ENCODE measurements at places on chromosomes 7 and 10.

GRCh38 chr7:143372070-143372469 is 9.1 kb upstream of the ZYX start:
- DNase-seq, result no peak

- no peak for DNase-seq
Measured at GRCh38 chr7:77537778-77538280, 734 bp downstream of the PTPN12 start.

GRCh38 chr7:10646194-10646593 is 327.5 kb upstream of the PHF14 start:
- DNase-seq, result no peak

DNA sequence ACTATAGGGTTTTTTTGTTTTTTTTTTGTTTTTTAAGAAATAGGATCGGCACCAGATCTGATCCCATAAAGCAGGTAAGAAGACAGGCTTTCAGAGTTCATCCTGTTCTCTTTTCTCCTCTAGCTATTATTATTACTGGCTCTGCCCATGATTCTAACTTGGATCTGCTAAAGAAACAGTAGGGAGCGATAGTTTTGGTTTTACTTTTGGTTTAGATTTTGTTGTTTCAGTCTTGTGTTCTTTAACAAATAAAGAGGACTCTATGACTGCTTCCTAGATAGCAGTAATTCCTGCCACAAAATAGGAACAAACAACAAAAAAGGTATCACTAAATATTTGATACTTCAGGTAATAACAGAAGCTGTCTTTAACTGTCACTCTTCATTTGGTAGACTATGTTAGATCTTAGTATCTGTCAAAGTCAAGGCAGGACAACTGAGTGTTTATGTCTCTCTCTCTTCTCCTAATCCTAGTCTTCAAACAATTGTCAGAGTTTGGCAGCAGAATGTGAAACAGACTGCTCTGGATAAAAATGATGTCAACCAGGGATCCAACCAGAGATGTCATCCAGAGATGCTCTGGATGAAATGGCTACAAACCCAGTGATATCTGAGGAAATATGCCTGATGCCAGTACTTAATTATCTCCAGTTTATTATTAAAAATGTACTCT is 99.8 kb downstream of the KMT2C start:
- DNase-seq, result no peak

- no peak for DNase-seq
Measured at GRCh38 chr10:47290338-47290737, 9.7 kb upstream of the GDF10 start.
